ENCODE measurements at places on chromosomes 3 and 15. TPM values are rescaled to one million over a fixed set of nuclear protein-coding genes. Genes with fewer than 3 reads are reported as not detected.

GRCh38 chr3:10568549-10568948 lies 63.2 kb upstream of the ATP2B2 start:
- peaks cover 31% of the 10 kb centered on the region for H3K27me3 ChIP-seq
- H3K36me3 ChIP-seq = no peaks in the 10 kb centered on the region
- no peak for DNase-seq
- H3K4me1 ChIP-seq = peaks cover 2% of the 10 kb centered on the region
- H3K4me3 ChIP-seq = no peak overlapping the region

DNA sequence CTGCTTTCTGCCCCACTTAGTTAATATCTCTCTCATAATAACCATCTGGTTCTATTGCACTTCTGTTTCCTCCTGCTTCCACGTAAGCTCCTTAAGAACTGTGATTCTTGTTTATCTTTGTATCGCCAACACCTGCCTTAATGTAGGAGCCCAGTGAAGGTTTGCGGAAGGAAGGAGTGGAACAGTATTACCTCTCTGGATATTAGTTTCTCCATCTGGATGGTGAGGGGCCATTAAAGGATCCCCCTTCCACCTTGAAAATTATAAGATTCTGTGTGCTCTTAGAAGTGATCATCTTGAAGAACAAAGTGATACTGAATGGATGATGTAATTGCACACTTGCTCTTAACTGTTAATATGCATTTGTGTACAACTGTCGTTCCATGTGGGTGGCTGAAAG lies 2.2 kb downstream of the CHRNA5 start:
- no peaks in the 10 kb centered on the region for H3K36me3 ChIP-seq
- no peak overlapping the region for H3K4me3 ChIP-seq
- DNase-seq = no peak
- peaks cover 3% of the 10 kb centered on the region for H3K27me3 ChIP-seq
- H3K27ac ChIP-seq = no peak overlapping the region
- peaks cover 21% of the 10 kb centered on the region for H3K4me1 ChIP-seq

GRCh38 chr15:27701956-27702355 lies 397.2 kb downstream of the OCA2 start:
- no peaks in the 10 kb centered on the region for H3K4me1 ChIP-seq
- H3K4me3 ChIP-seq = no peak overlapping the region
- no peaks in the 10 kb centered on the region for H3K27me3 ChIP-seq
- no peak for DNase-seq
- no peaks in the 10 kb centered on the region for H3K36me3 ChIP-seq

GRCh38 chr3:179264449-179264848 lies 13.5 kb upstream of the KCNMB3 start:
- peaks cover 72% of the 10 kb centered on the region for H3K4me1 ChIP-seq
- H3K27me3 ChIP-seq = no peaks in the 10 kb centered on the region
- H3K27ac ChIP-seq = peak overlapping the region; percentile 54
- H3K36me3 ChIP-seq = no peaks in the 10 kb centered on the region

DNA sequence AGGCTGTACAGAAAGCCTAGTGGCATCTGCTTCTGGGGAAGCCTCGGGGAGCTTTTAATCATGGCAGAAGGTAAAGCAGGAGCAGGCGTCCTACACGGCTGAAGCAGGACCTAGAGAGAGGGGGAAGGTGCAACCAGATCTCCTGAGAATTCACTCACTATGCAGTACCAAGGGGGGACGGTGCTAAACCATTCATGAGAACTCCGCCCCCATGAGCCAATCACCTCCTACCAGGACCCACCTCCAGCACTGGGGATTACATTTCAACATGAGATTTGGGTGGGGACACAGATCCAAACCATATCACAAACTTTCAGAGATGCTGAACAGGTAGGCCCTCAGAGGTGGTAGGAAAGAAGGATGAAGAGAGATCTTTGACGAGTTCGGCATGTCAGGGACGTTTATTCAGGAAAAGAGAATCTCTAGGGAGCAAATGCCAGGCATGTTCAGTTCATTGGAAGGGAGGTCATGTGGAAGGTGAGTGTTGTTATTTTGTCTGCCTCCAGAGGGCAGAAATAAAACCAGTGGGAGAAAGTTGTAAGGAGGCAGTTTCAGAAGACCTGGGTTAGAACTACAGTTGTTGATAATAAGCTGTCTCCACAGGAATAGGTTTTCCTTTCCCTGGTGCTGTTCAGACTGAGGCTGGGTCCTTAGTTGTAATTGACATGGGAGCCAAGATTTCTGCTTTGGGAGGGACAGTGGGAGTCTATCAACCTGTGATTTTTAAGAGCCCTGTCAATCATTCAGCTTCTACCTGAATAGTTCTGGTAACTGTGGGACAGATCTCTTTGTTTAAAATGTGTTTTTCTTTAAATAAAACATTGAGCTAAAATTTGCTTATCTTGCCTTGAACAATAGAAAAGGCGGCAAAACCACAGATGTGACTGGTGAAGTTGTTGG lies 4.3 kb upstream of the FNDC3B start:
- H3K27ac ChIP-seq = no peak overlapping the region
- H3K4me3 ChIP-seq = no peak overlapping the region
- peaks cover 7% of the 10 kb centered on the region for H3K4me1 ChIP-seq
- peaks cover 12% of the 10 kb centered on the region for H3K27me3 ChIP-seq
- no peak for DNase-seq

- H3K27me3 ChIP-seq = no peaks in the 10 kb centered on the region
- no peaks in the 10 kb centered on the region for H3K36me3 ChIP-seq
- peaks cover 86% of the 10 kb centered on the region for H3K4me1 ChIP-seq
- H3K4me3 ChIP-seq = peak overlapping the region; percentile 47
Measured at GRCh38 chr3:16913264-16913580, 28.5 kb downstream of the PLCL2 start.

- no peak overlapping the region for H3K4me3 ChIP-seq
- H3K4me1 ChIP-seq = no peaks in the 10 kb centered on the region
- H3K27me3 ChIP-seq = no peaks in the 10 kb centered on the region
- no peaks in the 10 kb centered on the region for H3K36me3 ChIP-seq
- DNase-seq = no peak
Measured at GRCh38 chr15:29126821-29127461, 142.7 kb downstream of the NSMCE3 start.

- no peak for DNase-seq
- H3K4me3 ChIP-seq = no peak overlapping the region
- no peaks in the 10 kb centered on the region for H3K27me3 ChIP-seq
- no peaks in the 10 kb centered on the region for H3K36me3 ChIP-seq
- no peak overlapping the region for H3K27ac ChIP-seq
- no peaks in the 10 kb centered on the region for H3K4me1 ChIP-seq
Measured at GRCh38 chr3:1026395-1026794, 66.4 kb upstream of the CNTN6 start.

GRCh38 chr3:159200176-159200575 lies 398.3 kb downstream of the MFSD1 start:
- no peak for DNase-seq
- no peak overlapping the region for H3K4me3 ChIP-seq
- no peak overlapping the region for H3K27ac ChIP-seq

CYP19A1 gene
- total RNA-seq = 0.07 TPM

SLC12A1 gene
- total RNA-seq = not detected

EPHA3 gene
- total RNA-seq = not detected

RTP3 gene
- total RNA-seq = not detected

IQCH gene
- total RNA-seq = 1.1 TPM

All from activated B cell treated with CpG ODN at 0.5 μM for 24 hours (primary cell).